ENCODE measurements at places on chromosomes 2 and 18.

GRCh38 chr2:37376421-37377186 is 32.2 kb downstream of the QPCT start:
- DNase-seq: no peak

DNA sequence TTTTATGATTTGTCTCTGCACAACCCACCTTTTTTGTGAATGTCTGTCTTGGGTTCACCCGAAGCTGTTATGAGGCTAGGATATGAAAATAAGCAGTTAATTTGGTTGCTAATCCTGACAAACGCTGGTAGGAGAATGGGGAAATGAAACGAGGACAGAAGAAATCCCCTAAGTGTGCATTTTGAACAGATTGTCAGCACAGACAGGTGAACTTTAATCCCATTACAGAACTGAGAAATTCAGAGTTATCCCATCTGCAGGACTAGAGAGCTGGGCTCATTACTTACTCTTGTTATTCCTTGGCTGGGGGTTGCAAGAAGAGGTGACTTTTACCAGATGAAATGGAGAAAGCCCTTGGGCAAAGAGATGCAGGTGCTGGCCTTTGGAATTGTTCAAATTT is 123.3 kb upstream of the NYAP2 start:
- DNase-seq: no peak

DNA sequence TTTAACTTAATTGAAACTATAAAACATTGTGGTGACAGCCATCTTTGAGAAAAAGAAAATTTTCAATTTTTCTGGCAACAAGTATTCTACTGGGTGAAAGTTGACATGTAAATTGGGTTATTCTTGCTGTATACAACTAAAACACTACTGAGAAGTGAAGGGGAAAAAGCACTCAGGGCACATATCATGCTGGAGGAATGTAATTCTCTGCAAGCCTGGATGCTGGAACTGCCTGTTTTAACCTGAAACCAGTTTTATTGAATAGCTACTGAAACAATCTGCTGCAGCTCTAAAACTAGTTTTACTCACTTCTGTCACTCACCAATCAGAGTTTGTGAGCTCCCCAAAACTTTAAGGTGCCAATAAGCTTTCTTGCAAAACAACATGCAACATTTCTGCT is 1136.0 kb downstream of the LRP1B start:
- DNase-seq: no peak

DNA sequence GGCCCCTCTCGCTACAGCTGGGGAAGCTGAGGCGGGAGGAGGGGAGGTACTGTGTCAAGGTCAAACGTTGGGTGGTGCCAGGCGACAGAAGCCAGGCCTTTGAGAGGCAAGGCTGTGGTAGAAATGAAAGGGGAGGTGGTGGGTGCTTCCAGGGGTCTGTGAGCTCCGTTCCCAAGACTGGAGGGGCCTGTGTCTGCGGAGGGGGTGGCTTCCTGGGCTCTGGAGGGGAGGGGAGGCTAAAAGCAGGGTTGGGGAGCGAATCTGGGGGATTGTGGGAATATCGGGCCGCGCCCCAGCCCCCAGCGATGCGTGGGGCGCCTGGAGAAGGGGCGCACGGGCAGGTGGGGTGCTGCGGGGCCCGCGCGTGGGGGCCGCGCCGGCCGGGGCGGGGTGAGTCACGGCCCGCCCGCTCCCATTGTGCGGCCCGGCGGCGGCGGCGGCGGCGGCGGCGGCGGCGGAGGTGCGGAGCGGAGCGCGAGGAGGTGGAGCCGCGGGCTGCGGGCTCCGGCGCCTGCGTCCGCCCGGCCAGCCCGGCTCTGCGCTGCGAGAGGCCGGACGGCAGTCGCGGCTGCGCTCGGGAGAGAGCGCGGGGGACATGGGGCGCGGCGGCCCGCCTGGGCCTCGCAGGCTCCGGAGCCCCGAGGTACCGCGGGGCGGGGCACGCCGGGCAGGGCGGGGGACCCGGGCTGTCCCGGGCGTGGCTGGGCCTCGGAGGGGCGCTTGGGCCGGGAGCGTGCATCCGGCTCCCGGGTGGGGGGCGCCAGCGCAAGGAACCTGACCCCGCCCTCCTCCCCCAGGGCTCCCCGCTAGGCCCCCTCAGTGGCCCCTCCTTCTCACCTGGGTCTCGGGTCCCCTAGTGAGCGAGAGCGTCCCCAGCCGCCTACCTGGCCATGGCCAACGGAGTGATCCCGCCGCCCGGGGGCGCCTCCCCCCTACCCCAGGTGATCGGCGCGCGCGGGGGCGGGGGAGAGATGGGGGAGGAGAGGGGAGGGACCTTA is at the start of gene SLC4A3:
Gene SLC4A3 (plus strand): TSS at position 528 of the 998 bp plus-strand sequence. CDS start 363 bp downstream, at position 891.
- DNase-seq: peak; percentile 50

- peak; percentile 54 for DNase-seq
Observed at GRCh38 chr2:95296880-95297487, at the start of gene KCNIP3. Gene KCNIP3 (plus strand): TSS chr2:95297347. CDS start chr2:95297439, 92 bp downstream.

DNA sequence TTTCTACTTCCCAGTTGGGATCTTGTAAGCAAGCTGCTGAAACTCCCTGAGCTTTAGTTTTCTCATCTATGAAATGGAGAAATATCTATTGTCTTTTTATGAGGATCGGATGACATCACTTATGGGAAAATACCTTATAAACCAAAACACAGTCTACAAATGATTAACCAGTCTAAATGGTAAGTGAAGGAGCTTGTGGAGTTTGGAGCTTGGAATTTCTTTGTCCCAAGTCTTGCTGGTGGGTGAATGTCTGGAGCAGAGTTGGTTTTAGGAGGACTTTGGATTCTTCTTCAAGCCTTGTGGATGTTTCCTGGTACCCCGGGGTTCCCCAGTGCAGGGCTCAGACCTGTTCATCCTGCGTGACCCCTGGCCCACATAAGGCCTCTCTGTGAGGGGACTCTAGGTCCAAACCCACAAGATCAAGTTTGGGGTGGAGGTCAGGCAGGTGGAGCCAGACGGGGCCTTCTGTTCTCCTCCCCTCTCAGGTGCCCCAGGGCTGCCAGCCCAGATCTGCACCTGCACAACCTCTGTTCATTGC is 43.2 kb downstream of the FOSL2 start:
- DNase-seq: no peak

GRCh38 chr2:173970516-173970924 is 5.3 kb upstream of the SP3 start:
- no peak for DNase-seq

GRCh38 chr2:25797620-25798488 is 80.4 kb downstream of the ASXL2 start:
- DNase-seq: no peak

GRCh38 chr2:241859436-241860183 is 916 bp upstream of the PDCD1 start:
- peak; percentile 26 for DNase-seq

DNA sequence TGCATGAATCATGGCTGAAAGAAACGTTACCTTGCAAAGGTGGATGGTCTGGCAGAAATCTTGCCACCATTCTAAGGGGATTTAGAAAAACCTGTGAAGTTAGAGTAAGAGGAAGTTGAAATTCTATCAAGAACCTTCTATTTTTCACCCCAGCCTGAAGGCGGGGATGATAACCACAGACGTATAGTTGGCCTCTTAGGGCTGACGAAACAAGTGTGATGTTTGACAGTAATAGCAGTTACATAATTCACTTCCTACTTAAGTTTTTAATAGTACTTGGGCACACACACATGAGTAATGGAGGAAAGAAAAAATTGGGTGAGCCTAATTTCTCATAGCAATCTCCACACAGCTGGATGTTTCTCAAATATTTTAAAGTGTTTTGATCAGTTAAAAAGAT is 336.6 kb upstream of the SALL3 start:
- no peak for DNase-seq

- no peak for DNase-seq
Observed at GRCh38 chr2:85723707-85724360, 29.7 kb downstream of the GNLY start.

DNA sequence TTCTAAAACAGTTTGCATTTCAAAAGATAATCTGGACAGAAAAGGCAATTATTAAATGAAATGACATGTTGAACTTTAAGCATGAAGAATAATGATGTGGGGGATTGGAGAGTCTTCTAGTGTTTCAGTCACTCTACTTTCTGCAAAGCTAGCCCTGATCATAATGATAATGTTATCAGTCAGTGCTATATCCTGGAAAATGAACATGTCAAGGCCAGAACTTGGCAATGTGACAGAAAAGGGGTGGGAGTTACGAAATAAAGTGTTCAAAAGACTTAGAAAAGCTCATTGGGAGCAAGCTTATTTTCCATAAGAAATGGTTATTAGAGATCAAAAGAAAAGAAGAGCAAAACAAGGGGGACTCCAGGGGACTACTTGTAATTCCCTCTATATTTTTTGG is 288.5 kb upstream of the SLC8A1 start:
- no peak for DNase-seq

- DNase-seq: no peak
Observed at GRCh38 chr2:16406496-16407289, 258.9 kb downstream of the CYRIA start.

- no peak for DNase-seq
Observed at GRCh38 chr2:140601342-140601741, 1529.5 kb downstream of the LRP1B start.

DNA sequence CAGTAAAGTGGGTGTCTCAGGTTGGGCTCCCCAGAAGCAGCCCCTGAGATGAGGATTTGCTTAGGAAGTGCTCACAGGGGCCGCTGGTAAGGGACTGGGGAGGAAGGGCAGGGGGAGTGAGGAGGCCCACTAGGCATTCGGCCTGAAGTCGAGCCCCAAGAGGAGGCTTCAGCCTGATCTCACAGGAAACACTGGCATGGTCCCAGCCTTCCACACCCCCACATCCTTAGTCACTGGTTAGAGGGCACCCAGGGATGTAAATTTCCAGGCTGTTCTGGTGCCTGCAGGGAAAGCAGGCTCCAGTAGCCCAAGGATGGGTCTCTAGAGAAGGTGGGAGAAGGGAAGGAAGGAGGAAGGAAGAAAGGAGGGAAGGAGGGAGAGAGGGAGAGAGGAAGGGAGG is 22.4 kb upstream of the KCNK3 start:
- DNase-seq: no peak

DNA sequence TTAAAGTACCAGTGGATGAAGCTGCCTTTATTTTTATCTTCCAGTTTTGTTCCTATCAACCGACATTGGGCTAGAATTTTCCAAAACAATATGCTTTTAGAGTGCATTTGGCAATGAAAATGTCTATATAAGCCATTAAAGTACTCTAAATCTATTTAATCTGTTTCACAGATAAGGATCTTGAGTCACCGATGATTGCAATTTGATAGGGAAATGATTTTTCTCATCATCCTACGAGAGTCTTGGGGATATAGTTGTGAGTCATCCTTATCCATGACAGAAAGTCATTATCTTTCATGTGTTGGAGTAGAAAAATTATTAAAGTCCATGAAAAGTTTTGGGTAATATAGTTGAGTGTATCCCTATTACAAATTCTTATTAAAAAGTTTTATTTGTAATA is 26.1 kb downstream of the SLC39A10 start:
- DNase-seq: no peak

- DNase-seq: no peak
Observed at GRCh38 chr2:138504546-138505235, 3.1 kb downstream of the SPOPL start.

DNA sequence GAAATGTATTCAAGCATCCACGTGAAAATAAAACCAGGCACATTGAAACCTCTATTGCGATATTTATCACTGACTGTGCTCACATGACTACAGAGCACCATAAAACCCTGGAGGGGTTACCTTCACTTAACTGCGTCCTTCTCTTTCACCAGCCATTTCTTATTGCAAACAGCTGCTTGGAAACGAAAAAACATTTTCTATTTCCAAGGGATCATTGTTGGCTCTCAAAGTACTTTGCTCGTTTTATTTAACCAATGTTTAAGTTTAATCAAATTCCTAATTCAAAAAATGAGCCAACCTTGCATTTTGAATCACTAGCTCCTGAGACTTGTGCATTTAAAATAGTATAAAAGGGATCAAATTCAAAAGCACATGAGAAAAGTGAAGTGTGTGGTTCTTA is 134.4 kb downstream of the OSR1 start:
- DNase-seq: no peak

DNA sequence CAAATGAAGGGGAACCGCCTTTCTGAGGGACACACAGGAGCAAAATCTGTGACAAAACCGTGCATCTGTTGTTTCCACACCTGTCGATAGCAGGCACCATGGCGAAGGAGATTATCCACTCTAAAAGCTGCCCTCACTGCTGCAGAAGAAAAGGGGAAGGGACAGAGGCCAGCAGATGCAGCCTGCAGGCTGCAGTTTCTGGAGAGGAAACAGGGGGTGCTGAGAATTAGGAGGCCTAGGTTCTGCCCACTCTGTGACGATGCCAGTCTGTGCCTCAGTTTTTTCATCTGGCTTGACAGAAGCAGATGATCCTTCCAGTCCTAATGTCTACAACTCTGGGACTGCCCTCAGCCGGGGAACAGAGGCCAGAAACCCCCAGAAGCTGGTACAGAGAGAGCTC is 17.7 kb downstream of the PAX8 start:
- DNase-seq: no peak

DNA sequence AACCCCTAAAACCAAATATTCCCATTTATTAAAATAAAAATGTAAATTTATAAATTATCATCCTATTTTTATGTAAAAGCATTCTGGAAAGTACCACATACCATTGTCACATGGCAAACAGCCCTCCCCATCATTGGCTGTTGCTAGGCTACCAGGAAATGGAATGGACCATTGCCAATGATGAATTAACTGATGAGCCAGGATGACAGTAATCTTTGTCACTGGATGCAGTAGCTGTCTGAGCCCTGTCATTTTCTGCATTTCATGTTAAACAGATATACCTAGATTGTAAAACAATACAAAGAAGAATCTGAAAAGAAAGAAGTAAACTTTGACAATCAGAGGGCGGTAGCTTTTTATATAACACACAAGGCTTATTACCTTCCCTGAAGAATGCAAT is 641.4 kb downstream of the BCL11A start:
- DNase-seq: no peak

- DNase-seq: no peak
Observed at GRCh38 chr2:174836377-174836994, 72.2 kb upstream of the CHRNA1 start.

DNA sequence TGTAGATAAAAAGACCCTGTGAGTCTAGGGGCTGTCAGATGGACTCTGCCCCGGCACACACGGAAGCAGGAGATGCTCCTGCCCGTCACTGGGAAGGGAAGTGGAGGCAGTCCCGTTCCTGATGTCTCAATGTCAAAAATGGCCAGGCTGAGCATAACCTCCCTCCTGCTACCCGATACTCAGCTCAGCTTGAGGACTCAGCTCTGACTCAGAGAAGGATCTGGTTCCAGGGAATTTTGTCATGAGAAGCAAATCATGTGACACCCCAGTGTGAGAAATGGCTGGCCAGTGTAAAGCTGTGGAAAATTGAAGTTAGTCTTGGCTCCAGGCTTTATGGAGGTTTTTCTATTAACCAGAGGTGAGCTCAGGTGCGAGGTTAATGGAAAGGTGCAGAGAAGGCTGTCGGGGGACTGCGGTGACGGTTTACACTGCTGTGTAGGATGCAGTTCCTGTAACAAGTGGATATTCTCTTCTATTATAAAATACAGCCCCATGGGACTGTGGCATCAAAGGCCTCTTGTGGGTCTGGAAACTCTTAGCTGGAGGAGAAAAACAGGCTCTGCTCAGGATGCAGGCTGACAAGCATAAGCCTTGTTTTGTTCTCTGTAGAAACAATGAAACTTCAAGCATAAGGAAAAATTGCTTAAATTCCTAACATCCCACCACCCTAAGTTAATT is 24.7 kb upstream of the AGAP1 start:
- no peak for DNase-seq

Measured in NCI-H2171 (cell line).